ENCODE measurements at places on chromosomes 7 and 10.

DNA sequence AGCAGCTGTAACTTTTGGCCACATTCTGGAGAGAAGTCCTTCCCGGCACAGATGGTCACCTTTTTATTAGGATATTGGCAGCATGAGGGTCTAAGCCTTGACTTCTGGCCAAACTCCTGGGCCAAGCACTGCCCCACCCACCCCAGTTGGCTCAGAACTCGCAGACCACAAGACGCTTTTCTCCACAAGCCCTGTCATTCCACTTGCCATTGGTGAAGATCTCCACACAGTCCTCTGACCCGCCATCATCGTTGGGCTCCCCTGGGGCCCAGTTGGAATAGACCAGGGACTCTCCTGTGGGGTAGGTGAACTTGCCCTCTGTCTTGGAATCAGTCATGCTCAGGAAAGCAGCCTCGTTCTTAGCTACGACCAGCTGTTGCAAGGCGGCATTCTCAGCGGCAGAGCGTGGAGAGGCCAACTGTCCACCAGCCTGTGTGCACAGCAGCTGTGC, 11.2 kb downstream of the SFTPD start:
- no peak for DNase-seq

GRCh38 chr7:36283711-36284130, 105.9 kb upstream of the ANLN start:
- no peak for DNase-seq

DNA sequence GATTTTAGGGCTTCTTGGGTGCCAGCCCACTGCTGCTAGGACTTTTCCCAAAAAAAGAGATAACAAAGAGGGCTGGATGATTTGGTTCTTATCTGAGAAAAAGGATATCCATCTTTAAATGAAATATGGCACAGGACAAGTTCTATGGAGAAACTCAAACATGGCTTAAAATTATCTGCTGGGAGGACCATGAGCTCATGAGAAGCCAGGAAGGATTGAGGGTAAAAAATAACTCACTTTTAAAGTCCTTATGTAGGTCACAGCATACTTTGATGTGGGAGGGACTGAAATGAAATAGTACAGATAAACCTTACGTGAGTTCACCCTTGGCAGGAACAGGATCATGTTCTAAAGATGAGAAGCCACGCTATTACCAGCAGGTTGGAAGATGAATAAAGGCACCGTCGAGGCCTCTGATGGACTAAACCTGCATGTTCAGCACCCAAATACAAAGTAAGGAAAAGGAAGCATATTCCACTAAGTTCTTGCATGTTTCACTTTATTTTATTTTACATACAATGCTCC, 369.2 kb upstream of the KLF6 start:
- no peak for DNase-seq

DNA sequence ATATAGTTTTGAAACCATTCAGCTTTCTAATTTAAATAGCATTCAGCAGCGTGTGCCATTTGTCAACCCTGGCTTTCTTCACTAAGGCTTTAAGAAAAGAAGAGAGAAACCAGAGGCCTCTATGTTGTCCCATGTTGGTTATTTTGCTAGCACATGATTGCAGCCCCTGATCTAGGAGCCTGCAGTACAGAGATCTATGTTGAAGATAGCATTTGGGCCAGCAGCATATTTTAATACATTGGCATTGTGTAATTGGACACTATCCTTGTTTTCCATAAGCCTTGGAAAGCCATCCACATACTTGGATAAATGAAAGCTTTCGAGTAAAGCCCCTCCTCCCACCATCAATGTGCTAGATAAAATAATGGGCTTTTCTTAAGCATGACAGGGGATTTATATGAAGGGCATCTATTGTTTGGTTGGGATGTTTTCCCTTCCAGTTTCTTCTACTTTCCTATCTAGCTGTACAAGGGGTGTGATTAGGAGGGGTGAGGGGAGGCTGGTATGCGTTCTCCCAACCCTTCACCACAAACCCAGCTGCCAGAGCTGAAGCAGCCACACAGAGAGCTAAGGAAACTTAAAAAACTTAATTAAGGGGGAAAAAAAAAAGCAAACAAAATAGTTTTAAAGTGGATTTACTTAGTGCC, 23.1 kb upstream of the SDHAF3 start:
- no peak for DNase-seq

- DNase-seq, result no peak
Observed at GRCh38 chr7:46291050-46291438, 370.0 kb upstream of the IGFBP3 start.

DNA sequence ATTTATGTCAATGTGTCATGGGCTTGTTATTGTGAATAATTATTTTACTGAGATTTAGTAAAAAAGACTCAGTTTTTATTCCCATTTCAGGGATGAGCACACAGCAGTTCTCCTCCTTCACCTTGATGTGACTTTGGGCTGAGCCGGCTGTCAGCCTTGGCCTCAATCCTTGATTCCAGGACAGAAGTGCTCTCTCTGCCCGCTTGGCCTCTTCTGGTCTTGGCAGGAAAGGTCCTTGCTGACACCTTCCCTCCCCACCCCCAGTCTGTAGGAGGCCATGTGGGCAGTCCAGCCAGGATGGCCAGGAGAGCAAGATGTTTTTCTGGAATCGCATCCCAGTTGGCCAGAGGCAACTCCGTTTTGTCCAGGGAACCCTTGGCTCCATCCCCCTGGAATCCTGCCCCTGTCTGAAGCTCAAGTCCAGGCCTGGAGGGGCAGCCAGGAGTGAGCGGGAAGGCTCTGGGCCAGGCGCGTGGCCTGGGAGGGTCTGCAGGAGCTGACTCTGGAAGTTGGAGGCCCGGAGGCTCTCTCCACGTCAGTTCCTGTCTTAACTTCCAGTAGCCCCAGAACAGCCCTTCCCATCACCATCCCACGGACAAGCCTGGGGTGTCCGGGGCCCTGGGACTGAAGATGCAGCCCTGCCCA, 100.9 kb downstream of the PDGFA start:
- DNase-seq, result no peak

- no peak for DNase-seq
Observed at GRCh38 chr7:98703916-98704315, 86.8 kb downstream of the NPTX2 start.

- DNase-seq, result no peak
Observed at GRCh38 chr10:90587561-90587960, 270.3 kb downstream of the HTR7 start.

DNA sequence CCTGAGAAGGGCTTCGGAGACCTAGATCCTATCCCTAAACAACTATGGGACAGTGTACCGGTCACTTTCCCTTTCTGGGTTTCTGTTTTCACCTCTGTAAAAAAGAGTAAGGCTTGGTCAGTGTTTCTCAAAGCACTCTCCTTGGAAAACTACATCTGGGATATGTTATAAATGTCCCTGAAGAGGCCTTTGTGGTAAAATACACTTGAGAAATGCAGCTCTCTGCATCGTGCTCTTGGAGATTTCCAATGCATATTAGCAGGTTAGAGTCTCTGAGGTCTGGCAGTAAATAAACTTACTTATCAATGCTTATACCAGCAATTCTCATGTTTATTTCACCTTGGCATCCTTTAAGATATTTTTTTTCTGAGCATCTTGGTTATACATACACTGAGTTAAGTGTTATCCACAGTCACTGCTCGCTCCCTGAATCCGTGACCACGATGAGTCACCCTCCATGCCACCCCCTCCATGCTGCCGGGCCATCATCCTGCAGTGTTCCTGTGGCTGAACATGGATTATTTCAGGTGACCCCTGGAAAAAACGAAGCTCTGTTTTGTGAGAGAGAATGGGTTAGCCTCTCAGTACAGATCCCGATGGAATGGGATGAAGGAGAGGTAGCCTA, 3.3 kb upstream of the TBXAS1 start:
- no peak for DNase-seq

DNA sequence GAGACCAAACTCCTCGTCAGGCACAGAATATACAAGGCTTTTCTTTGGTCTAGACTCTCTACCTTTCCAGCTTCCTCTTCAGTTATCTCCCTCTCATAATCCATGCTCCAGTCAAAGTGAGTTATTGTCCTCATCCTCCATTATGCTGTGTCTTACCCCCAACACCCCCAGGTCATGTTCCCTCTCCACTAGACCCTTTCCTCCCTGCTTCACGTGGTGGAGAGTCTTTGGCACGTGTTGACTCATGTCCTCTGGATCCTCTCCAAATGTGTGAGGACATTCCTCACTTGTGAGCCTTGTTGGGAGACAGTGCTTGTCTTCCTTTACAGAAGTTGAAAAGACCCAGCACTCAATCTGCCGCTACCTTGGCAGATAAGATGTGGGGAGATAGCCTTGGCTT, 36.0 kb upstream of the DLD start:
- DNase-seq, result no peak

DNA sequence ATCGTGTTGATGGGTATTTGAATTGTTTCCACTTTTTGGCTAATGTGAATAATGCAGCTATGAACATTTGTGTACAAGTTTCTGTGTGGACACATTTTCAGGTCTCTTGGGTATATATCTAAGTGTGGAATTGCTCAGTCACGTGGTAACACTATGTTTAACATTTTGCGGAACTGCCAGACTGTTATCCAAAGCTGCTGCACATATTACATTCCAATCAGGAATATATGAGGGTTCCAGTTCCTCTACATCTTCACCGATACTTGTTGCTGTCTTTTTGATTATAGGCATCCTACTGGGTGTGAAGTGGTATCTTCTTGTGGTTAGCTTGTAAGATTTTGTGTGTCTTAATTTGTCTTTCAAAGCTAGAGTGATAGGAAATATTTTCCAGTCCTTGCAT, 6.8 kb downstream of the PTPN12 start:
- no peak for DNase-seq

DNA sequence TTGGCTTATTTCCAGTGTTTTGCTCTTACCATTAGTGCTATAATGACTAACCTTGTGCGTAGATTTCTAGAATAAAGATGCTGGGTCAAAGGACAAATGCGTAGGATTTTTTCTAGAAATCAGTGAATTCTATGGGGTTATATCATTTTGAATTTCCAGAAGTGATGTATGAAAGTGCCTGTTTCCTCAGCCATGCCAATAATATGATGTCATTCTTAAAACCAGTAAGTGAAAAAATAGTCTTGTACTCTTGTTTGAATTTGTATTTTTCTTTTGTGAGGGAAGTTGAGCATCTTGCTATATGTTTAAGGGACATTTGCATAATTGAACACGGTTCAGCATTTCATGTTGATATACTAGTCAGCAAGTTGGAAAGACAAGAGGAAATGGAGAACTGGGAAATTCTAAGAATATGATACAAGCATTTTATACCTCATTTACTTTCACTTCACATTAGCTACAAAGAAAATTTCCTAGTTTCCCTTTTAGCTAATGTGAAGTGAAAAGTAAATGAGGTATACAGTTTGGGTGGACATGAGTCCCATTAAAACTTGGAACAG, 3.8 kb upstream of the DNAH11 start:
- DNase-seq, result no peak

DNA sequence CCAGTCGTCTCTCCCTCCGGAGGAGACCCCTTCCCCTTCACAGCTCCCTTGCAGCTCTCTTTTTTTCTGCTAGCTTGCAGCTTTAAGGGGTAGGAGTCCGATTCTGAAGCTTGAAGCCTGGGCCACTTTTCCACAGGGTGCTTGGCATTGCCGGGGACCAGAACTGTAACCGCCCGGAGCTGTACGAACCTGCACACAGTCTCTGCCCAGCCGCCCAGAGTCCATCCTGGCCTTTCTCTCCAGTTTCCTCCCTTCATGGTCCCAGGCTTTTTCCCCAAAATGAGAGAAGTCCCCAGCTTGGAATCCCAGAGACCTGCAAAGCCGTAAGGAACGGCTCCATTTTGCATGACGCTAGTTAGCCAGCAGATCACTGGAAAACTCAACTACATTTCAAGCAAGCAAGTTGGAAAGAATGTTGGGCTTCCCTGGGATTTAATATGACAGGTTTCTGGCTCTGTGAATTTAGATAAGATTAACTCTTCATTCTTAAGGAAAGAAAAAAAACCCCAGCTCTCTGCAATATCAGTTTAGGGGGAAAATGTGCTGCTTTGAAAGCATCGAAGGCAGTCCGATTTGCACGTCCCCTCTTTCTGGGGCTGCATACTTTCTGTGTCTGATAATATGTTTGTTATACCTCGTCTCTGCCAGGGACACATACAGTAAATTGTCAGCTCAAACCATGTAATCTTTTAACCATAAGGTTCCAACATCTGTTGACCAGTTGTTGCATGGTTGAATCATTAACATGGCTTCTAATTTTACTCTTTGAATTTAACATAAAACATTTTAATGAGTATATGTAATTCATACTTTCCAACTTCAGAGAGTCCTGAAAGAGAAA, 190.0 kb upstream of the LYZL2 start:
- peak; percentile 64 for DNase-seq

- DNase-seq, result no peak
Observed at GRCh38 chr7:88121335-88121734, 98.5 kb downstream of the SRI start.

All from fibroblast of skin of left biceps (primary cell).